Motor neuron (in vitro differentiated cells): ENCODE measurements at places on chromosomes 16 and 17.
A peak's percentile ranks its signal among the peaks of the same experiment; 100 is the strongest.

DNA sequence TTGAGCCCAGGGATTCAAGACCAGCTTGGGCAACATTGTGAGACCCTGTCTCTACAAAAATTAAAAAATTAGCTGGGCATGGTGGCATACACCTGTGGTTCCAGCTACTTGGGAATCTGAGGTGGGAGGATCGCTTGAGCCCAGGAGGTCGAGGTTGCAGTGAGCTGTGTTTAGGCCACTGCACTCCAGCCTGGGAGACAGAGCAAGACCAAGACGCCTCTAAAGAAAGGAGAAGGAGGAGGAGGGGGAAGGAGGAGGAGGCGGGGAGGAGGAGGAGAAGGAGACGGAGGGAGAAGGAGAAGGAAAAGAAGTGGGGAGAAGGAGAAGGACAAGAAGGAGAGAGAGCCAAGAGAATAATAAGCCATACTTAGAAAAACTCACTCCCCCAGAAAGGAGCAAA is 35.9 kb downstream of the STXBP4 start:
- ATAC-seq = no peak

- no peak for ATAC-seq
These were observed 190.2 kb upstream of the MPHOSPH6 start for GRCh38 chr16:82360024-82360783.

DNA sequence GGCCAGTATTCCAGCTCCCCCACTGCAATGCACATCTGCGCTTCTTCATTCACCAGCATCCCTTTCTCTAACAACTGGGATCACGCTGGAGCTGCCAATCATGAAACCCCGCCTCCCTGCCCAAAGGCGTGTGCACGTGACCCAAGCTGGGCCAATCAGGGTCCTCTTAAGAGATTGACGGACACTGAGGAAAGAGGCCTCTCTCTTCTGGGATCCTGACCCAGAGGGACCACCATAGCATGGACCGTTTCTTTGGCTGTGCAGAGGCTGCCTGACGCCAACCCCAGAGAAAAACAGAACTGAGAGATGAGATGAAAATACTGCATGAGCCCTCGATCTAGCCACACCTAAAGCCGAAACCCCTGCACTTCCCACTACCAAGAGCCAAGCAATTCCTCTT is 32.0 kb downstream of the COTL1 start:
- peak; percentile 98 for ATAC-seq

DNA sequence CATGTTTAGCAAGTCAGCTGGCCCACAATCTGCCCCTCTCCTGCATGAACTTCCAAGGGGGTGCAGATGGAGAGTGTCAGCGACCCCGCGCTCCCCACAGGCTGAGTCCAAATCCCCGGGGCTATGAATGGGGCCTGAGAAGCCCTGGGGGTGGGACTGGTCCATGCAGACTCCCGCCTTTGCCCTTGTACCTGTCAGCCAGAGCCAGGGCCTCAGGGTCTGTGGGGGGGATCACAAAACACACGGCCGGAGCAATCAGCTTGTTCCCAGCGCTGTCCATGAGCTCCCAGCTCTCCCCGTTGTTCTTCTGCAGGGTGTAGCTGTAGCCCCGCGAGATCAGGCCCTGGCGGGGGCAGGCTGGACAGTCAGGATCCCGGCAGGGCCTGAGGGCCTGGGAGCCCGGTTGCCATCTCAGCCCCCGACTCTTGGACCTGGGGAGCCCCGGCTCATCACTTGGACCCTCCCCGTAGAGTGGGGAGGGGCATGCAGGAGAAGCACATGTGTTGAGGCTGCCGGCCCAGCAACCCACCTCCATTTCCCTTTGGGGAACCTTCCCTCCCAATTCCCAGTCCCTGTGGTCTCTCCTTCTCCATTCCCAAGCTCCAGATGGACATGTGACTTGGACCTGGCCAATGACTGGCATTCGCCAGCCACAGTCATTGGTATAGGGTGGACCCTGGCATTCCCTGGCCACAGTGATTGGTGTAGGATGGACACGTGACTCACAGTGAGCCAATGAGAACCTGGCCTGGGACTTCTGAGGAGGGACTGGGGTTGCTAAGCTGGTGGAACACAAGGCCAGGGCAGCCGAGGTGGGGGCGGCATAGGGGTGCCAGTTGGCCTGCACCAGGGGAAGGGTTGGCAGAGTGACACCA is 42.4 kb downstream of the PPL start:
- no peak for ATAC-seq

GRCh38 chr17:82365606-82366295 is 5.8 kb upstream of the UTS2R start:
- no peak for ATAC-seq

DNA sequence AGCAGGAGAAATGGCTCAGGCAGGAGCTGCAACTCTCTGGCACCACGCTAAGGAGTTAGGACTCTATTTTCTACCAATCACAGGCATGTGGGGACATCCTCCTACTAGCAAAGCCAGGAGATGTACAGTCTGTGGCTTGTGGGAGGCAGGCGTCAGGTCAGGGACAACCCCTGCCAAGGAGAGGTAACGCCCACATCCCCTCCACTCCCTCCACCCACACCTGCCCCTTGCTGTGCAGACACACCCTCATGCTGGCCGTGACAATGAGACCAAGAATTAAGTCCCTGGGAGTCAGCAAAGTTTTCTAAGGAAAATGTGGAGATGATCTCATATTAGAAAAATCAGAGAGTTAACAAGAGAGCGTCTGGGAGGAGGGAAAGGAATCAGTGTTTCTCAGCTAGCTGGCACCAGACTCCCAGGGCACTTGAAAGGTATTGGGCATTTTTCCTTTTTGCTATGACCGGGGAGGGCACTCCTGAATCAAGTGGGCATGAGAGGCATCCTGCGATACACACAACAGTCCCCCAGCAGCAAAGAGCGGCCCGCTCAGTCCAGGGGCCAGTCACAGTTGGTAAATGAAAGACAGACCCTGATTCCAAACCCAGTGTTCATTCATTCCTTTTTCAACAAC is 87.3 kb upstream of the RPL38 start:
- peak; percentile 42 for ATAC-seq

- ATAC-seq = no peak
These were observed 65.3 kb downstream of the COG7 start for GRCh38 chr16:23387666-23388065.

GRCh38 chr17:30449480-30449879 is 27.7 kb upstream of the GOSR1 start:
- no peak for ATAC-seq

DNA sequence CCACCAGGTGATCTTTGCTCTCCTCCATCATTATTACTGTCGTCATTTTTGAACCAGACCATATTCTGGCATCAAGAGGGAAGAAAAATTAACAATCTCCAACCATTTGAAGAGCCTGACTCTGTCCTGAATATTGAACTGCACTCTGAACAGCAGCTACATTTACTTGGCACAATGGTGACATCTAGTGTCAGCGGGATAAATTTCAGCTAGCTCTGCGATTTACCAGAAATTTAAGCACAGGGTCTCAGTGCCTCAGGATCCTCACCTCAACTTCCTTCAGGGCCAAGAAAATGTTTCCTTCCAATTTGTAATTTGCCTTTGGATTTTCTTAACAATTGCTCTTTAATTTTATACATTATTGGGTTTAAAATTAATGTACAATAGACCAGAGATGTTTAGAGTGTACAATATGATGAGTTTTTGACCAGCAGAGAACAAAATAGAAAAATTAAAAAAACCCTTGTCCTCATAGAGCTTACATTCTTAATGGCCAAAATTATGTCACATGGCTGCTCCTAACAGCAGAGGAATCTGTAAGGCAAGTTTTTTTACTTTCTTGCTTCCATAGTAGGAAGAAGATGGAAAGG is 10.7 kb upstream of the ZNF19 start:
- peak; percentile 82 for ATAC-seq
